ENCODE measurements at places on chromosomes 2 and 18.

GRCh38 chr2:66572391-66572790, 137.5 kb downstream of the MEIS1 start:
- no peak for DNase-seq

GRCh38 chr2:188645986-188646385, 328.2 kb upstream of the COL3A1 start:
- no peak for DNase-seq

DNA sequence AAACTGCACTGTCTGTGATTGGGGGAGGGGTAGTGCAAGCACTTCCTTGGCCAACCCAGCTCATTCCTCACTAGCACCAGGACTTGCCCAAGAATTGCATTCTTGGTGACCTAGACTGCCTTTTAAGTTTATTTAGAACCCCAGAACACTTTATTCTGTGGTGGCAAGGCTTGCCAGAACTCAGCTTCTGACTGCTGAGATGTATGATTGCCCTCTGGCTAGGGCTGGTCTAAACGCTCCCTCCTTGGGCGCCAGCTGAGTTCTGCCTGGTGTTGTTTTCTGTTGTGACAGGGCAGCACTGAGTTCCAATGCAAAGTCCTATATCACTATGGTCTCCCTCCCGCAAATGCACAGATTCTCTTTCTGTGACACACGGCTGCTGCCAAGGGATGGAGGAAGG, 247.7 kb downstream of the ZNF385B start:
- no peak for DNase-seq

DNA sequence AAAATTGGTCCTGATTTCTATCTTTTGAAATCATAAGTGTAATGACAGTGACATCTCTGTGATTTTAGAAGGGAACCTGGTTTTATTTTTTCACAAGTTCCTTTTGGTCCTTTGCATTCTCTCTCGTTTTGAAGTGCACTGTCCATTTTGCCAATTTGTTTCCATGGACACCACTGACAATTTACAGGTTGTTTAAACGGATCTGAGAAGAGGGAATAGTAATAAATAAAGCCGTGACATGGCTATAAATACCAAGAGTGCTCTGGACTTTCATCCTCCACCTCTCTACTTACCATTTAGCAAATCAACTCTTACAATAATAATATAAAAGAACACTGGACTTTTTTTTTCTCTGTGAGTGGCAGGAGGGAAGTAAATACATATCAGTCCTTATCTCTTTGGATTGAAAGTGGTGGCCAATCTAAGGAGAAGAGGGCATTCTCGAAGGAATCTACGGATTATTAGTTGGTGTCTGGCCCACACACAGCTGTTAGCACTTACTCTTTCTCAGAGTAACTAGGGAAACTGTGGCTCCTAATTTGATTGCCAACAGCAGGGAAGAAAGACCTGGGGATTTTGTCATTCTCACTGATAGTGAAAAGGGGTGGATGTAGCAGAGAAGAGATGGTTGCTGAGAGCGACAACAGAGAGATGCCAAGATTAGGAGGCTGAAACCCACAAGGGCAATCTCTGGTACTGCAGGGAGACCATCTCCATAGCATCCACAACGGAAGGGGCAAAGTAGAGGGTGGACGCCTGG, 108.7 kb upstream of the FSHR start:
- DNase-seq: no peak

- DNase-seq: no peak
These were observed 404.7 kb downstream of the GALR1 start for GRCh38 chr18:77654302-77654701.

GRCh38 chr2:148756292-148756975, 111.9 kb downstream of the EPC2 start:
- DNase-seq: no peak

DNA sequence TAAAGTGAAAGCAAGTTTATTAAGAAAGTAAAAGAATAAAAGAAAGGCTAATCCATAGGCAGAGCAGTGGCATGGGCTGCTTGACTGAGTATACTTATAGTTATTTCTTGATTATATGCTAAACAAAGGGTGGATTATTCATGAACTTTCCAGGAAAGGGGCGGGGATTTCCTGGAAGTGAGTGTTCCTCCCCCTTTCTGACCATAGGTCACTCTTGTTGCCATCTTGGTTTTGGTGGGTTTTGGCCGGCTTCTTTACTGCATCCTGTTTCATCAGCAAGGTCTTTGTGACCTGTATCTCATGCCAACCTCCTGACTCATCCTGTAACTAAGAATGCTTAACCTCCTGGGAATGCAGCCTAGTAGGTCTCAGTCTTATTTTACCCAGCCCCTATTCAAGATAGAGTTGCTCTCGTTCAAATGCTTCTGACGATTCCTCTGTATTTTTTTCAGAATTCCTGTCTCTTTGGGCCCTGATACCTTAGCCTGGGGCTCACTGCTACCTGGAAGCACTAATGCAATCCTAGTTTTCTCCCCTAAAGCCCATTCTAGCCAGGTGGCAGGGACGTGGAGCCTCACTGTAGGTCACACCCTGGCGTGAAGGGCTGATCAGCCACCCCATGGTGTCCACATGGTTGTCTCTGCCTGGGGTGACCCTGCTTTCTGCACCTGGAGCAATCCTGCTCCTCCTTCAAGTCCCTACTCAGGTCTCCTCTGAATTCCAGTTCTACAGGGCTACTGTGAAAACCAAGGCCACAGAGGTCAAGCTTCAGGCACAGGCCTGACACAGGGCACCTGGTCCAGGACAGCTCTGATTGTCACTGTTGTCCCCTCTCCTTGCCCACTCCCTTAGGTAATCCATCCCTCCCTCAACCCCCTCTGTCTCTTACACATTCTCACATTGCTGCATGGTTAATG, 6.0 kb upstream of the SLC35F6 start:
- DNase-seq: no peak

- no peak for DNase-seq
These were observed 40.4 kb downstream of the SERTAD2 start for GRCh38 chr2:64613276-64613675.

GRCh38 chr2:142299021-142299420, 168.2 kb upstream of the LRP1B start:
- DNase-seq: no peak

DNA sequence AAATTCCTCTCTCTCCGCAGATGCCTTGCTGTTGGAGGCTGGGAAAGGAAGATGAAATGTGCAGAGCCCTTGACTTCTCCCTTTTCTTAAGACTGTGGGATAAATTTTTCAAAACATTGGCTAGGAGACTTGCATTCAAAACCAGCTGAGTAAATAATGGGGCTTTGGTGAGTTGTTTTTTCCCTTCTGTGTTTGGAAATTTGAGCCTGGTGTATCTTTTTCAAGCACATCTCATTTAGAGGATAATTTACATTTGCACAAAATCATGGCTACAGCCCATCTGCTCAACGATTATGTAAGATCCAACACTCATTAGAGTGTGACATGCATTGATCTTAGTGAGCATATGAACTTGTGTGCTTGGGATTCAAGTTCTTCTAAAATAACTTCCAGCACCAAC, 112.1 kb upstream of the ATP8B1 start:
- no peak for DNase-seq

DNA sequence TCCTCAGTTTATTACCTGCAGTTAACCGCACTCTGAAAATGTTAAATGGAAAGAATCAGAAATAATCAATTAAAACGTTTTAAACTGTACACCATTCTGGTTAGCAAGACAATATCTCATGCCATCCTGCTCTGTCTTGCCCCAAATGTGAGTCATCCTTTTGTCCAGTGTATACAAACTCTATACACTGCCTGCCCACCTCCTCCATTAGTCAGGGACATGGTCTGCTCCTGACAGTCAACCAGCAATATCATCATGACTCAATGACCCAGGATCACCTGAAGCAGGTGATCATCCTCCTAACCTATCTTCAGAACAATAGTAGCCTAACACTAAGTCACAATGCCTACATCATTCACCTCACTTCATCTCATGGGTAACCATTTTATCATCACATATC, 214.7 kb downstream of the KCNH7 start:
- no peak for DNase-seq

DNA sequence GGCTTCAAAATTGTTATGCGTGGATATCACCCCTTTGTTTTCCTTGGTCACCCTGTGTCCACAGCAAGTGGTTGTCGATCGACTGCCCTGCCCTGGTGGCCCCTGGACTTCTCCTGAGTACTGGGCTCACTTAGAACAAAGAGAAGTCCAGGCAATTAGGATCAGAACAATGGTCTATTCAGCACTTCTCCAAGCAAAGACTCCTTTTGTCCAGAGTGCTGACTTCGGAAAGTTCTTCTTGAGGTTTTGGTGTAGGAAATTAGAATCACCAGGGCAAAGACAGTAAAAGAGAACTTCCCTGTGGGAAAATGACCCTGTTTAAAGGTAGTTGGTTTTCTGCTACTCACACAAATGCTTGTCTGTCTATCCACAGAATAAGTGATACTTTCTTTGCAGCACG, 173.9 kb downstream of the FHOD3 start:
- DNase-seq: no peak

DNA sequence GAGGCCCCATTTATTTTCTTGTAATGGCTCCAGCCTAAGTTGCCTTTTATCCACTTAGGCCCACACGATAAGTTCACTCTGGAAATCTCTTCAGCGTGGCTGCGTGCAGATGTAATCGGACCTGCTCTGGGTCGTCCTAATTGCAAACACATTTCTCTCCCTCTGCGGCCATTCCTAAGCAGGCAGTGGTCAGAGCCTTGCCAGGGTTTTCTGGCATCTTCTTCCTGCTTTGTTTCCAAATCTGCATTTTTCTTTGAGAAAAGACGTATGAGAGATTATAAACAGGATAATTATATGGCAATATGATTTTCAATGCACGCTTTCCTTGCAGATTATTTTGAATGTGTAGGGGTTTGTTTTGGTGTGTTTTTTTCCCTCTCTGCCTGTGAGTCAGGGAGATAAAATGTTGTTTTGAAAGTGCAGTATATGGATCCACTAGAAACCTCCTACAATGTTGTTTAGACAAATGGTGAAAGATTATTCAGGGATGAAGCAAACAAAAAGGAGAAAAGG, 239.4 kb upstream of the TANK start:
- DNase-seq: no peak

DNA sequence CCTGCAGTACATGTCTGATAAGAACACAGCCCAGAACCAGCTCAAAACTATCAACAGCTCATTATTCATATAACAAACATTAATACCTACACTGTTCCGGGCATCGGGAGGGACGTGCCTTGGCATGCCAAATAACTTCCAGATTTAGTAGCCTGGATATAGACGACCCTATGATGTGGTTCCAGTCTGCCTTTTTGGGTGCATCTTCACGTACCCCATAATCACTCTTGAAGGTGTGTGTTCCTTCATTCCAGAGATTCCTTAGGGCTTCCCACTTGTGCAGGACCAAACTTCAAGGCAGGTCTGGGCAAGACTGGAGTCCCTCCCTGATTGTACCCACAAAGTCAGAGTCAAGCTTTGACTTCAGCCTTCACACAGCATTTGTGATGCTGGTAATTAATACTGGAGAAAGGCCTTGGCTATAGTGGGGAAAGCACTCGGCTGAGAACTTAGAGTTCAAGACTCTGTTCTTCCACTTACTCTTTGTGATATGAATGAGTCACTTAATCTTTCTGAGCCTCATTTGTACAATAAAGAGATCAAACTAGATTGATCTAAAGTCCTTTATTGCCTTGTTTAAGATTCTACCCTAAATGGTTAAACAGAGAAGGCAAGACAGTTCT, 27.7 kb upstream of the SPATS2L start:
- no peak for DNase-seq

GRCh38 chr18:40079786-40080185, 1875.2 kb upstream of the PIK3C3 start:
- DNase-seq: no peak

- DNase-seq: no peak
These were observed 27.2 kb upstream of the COBLL1 start for GRCh38 chr2:164868563-164869419.

GRCh38 chr2:132975193-132976105, 305.4 kb upstream of the LYPD1 start:
- no peak for DNase-seq

DNA sequence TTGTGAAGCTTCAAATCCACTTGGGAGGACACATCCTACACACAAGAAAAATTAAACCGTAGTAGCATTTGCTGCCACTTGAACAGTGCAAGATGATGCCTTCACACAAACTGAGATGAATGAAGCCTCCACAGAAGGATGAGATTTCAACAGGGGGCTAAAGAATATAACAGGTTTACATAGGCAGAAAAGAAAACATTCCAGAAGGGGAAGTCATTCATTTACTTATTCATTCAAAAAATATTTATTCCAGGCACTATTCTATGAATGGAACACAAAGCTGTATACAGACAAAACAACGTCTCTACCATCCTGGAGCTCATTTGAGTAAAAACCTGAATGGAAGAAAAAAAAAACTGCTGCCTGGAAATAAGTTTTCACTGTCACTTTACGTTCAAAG, 170.5 kb downstream of the CDH20 start:
- no peak for DNase-seq

DNA sequence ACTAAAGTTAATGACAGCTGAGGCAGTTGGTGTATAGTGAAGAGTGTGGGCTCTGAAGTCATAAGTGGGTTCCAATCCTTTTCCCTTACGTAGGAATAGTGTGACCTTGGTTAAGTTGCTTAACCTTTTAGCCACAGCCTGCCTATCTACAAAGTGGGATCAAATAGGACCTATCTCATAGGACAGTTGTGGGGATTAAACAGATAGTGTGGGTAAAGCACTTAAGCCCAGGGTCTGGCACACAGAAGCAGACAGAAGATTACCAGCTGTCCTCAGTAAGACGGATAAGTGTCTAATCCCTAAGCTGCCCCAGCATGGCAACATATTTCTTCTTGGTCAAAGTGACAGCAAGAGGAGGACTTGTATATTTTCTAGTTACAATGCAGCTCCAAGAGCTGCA, 28.2 kb downstream of the UBE2F start:
- DNase-seq: no peak

GRCh38 chr2:231527955-231528635, 2.1 kb downstream of the NMUR1 start:
- no peak for DNase-seq

- no peak for DNase-seq
These were observed 6.4 kb upstream of the ODC1 start for GRCh38 chr2:10454505-10454904.

Data from CD4-positive, alpha-beta memory T cell (primary cell).